ENCODE measurements at places on chromosomes 7 and 10.

GRCh38 chr7:158280448-158281144 is 307.0 kb downstream of the PTPRN2 start:
- no peak for DNase-seq

GRCh38 chr7:97982647-97983046 is 7.3 kb downstream of the OCM2 start:
- no peak for DNase-seq

DNA sequence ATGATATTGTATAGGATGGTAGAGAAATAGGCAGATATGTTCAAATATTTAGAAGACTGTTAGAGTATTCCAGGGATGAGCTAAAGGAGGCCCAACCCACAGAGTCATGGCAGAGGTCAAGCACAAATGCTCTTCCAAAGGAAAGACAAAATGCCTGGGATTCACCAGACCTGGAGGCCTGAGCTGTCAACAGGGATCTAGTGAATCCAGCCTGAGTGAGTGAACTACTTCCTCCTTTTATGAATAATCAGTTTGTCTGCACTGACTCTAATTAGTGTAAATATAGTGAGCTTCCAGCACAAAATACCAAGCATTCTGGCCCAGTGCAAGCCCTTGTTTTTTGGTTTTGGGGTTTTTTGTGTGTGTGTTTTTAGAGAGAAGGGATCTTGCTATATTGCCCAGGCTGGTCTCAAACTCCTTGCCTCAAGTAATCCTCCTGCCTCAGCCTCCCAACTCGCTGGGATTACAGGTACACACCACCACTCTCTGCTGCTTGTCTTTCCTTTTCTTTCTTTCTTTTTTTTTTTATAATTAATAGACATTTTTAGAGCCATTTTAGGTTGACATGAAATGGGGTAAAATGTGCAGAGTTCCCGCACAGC is 244.4 kb downstream of the SKIDA1 start:
- no peak for DNase-seq

DNA sequence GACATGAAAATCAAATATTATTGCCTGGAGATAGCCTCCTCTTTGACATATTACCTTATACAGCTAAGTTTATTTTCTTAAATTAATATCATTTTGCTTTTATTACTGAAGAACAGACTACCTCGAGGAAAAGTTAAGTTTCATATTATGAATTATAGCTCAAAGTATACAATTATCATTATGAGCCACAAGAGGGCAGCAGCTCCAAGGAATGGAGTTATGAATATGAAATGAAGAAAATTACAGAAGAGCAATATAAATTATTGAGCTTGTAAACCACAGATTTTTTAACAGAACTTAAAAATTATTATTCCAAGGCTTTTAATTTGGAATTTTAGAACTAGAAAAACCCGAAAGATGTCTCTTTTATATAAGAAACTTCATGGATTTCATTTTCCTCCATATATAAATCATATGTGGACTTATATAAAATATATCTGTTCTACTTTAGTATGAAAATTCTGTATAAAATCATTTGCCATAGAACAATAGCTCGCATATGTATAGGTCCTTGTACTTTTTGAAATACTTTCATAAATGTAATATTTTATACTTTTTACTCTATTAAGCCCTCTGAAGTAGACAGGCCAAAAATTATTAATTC is 40.1 kb downstream of the IQUB start:
- DNase-seq = no peak

- no peak for DNase-seq
Observed at GRCh38 chr7:136741941-136742340, 126.5 kb upstream of the CHRM2 start.

GRCh38 chr10:117662126-117662525 is 119.6 kb downstream of the EMX2 start:
- no peak for DNase-seq

GRCh38 chr10:729213-729612 is 39.7 kb upstream of the DIP2C start:
- no peak for DNase-seq

GRCh38 chr7:104124893-104125477 is 82.8 kb downstream of the ORC5 start:
- no peak for DNase-seq

DNA sequence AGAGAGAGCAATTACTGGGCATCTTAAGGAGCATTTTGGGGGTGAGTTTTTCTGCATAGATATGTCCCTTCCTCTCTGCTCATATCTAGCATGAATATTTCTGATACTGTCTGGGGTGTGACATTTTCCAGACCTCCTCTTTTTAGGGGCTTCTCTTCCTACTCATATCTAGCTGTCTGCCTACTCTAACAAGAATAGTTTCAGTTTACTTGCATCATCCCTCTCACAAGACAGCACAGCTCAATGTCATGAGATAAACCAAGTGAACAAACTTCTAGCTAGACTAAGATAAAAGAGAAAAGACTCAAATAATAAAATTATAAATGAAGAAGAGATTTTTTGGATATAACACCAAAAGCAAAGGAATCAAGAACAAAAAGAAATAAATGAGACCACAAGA is 419.5 kb upstream of the SORCS1 start:
- no peak for DNase-seq

DNA sequence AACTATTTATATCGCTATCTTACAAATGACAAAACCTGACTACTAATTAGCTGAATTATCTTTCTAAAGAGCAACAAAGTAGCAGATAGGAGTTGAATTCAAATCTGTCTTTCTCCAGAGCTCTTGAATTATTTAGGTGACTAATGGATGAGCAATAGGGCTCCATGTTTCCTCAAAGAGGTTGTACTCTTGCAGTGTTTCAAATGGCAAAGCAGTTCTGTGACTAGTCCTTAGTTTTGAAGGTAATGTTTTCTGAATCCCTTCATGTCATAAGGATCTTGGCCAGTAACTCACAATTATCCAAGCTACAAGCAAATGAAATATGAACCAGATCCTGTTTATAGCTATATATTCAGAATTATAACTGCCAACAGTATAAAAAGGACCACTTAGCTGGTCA is 999.7 kb downstream of the NRG3 start:
- peak; percentile 43 for DNase-seq

DNA sequence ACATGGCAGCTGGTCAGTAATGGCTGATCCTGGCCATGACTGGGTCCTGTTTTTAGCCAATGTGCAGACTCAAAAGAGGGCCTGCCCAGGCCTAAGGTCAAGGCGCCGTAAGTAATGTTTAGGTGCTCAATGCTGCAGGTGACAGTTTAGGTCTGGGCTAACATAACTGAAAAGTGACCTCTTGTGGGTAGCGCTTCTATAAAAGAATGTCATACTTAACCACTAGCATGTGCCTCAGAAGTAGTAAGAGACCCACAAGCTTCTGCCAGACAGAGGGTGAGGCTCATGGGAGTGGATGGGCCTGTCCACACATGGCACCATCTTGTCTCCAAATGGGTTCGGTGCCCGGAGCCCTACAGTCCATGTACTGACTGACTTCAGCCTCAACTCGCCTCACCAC is 90.5 kb upstream of the GSDME start:
- no peak for DNase-seq

DNA sequence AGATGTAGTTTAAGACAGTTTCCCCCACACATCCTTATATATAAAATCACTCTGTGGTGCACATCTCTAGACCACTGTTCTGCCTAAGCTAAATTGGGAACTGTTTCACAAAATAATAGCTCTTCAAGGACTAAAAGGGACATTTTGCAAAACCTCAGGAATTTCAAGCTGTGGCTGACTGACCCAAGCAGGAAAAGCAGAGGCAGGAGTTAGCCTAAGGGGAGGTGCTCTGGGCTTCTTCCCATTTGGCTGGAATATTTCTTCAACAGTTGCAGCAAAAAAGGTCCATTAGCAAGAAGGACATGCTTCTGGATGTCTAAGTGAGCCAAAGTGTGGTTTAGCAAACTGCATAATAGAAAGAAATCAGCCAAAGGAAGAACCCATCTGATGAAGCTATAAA is 551.2 kb upstream of the ANKRD30A start:
- DNase-seq = peak; percentile 49

DNA sequence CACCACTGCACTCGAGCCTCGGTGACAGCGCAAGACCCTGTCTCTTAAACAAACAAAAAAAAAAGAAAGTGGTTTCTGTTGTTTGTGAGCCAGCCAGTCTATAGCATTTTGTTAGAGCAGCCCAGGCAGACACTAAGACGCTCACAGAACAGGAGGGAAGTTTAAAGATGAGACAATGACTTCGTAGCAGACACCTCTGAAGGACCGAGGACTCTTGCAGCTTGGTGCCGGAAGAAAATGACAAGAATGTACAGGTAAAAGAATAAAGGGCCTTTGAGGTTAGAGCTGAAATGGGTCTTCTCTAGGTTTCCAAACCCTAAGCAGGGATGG is 39.7 kb downstream of the MACROH2A2 start:
- no peak for DNase-seq

- peak; percentile 55 for DNase-seq
Observed at GRCh38 chr7:78530351-78530750, 731.8 kb downstream of the PHTF2 start.

- peak; percentile 85 for DNase-seq
Observed at GRCh38 chr10:114520453-114520852, 116.2 kb upstream of the AFAP1L2 start.

DNA sequence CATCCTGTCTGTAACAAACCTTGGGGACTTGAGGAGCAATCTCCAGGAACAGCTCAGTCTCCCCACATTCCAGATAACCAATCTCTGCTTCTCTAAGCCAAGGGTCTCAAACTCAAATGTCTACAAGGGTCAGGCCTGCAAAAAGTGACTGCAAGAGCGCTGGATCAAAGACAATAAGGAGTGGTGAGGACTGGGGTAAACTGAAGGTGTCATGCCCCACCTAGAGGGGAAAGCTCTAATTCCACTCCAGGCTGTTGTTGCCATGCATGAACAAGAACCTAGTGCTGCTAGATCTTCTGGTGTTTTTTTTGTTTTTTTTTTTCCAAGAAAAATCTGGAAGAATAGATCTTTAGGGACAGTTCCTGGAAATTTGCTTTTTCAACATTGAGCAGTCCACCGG is 117.9 kb upstream of the MACROH2A2 start:
- no peak for DNase-seq

DNA sequence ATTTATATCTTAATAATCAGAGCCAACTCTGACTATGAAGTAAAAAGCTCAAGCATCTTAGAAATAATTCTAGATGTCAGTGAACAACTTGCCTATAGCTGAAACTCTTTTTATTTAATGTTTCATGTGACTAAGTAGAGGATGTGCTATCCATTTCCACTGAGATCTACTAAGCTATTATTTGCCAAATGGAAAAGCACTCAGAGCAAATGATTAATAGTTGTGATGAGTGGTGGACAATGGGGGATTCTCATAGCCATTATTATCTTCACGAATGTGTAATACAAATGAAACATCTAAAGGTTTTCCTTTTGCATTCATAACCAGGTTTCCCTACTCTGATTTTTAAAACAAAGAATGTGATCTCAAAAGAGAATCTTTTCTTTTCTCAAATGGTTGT is 126.6 kb upstream of the GNAI1 start:
- DNase-seq = no peak

DNA sequence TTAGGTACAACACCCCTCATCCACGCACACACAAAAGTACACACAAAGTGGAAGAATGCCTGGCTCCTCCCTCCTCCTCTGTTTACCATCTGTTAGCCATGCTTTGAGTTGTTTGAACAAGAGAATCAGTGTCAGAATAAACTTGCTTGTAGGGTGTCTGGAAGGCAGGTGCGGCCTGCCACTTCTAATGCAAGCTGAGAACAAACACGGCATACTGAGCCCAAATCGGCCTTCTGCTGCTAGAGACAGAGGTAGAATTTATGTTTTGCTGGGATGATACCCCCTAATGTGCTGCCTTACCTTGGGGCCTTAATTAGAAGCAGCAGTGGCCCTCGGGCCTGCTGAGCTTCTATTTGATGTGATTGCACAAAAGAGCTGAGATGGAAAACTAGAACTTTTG is 24.9 kb upstream of the FAM180A start:
- DNase-seq = no peak

DNA sequence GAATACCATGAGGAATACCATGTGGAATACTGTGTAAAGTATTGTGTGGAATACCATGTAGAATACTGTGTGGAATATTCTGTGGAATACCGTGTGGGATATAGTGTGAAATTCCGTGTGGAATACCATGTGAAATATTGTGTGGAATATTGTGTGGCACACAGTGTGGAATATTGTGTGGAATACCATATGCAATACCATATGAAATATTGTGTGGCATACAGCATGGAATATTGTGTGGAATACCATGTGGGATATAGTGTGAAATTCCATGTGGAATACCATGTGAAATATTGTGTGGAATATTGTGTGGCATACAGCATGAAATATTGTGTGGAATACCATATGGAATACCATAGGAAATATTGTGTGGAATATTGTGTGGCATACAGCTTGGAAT is 135.1 kb upstream of the CHST15 start:
- no peak for DNase-seq

GRCh38 chr7:36253699-36254098 is 100.6 kb downstream of the EEPD1 start:
- DNase-seq = no peak

GRCh38 chr10:30803058-30803457 is 173.5 kb upstream of the LYZL2 start:
- no peak for DNase-seq

- DNase-seq = no peak
Observed at GRCh38 chr7:93145354-93145753, 2.8 kb downstream of the SAMD9L start.

DNA sequence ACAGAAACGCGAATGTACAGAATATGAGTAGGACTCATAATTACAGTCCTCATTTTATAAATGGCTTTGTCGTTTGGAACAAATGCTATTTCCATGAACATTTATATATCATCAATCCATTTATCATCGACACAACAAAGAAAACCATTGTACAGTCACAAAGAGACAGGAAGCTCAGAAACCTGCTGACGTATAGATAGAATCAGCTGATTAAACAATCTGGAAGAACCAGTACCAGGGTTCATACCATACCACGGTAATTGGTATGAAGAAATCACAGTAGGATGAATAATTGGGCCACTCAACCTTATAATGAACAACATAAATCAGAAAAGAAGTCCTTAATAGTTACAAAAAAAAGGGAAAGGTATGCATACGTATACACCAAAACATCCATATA is 295.0 kb downstream of the PARD3 start:
- DNase-seq = peak; percentile 66

DNA sequence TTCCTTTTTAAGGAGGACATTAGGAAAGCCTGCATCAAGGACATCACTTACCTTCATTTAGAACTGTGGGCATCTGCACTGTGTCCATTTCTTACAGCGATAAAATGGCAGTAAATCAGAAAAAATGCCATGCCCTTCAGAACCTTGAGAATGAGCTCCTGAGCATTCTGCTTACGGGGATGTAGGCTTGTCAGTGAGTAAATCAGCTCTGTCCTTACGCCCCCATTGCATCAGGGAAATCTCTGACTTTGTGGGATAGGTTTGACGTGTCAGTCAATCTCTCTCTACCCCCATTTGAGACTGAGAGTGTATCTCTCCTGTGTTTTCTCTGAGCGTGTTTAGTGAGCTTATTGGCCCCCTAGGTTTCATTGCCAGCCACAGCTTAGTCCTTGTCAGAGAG is 837.1 kb downstream of the LRMDA start:
- DNase-seq = no peak

GRCh38 chr10:75352650-75353049 is 48.9 kb downstream of the ZNF503 start:
- no peak for DNase-seq
